Midbrain (tissue), 1 donor: ENCODE measurements at places on chromosomes 2 and 18.
A peak's percentile ranks its signal among the peaks of the same experiment; 100 is the strongest.

DNA sequence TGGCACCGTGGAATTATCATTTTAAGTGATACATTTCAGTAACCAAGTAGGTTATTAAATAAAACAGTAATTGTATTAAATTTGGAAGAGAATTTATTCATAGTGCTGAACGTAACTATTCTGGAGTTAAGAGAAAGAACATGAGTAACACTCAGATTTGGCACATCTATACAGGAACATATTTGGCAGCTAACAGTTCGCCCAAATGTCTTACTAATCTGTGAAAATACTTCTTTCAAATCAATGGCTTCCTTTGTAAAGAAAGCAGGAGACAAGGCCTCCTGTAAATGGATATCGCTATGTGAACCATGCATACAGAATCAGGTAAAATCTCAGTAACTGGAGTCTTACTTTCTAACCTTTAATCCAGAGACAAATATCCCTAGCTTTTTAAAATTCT lies 64.4 kb downstream of the ZNF516 start:
- DNase-seq, result no peak

GRCh38 chr18:46007165-46007564 lies 40.0 kb upstream of the EPG5 start:
- no peak for DNase-seq

DNA sequence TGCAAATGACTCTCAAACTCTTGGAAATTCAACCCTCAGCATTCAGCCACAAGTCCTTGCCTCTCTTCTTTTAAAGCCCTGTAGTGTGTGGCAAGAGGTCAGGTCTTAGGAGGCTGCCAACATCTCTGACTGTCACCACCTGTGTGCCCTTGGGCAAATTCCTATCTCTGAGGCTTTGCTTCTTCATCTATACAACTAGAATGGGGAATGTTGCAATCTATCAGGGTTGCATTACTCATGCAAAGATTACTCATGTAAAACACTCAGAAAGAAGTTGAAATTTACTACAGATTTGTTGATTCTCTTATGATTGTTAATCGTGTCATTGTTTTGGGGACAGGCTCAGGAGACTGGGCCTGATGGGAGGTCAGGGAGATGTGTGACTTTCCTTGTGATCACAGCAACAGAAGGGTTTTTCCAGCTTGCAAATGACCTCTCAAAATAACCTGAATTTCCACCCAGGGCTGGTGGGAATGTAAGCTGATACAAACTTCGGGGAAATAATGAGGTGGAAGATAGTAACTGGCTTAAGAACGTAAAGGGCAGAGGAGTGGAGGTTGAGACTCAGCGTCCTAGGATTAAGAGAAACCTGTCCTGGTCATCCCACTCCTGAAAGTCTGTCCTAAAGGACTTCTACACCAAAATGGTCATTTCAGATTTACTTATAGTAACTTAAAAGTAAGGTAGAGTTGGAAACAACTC lies 32.1 kb upstream of the SIGLEC15 start:
- DNase-seq, result no peak

GRCh38 chr2:138373993-138374408 lies 127.6 kb upstream of the SPOPL start:
- peak; percentile 25 for DNase-seq

DNA sequence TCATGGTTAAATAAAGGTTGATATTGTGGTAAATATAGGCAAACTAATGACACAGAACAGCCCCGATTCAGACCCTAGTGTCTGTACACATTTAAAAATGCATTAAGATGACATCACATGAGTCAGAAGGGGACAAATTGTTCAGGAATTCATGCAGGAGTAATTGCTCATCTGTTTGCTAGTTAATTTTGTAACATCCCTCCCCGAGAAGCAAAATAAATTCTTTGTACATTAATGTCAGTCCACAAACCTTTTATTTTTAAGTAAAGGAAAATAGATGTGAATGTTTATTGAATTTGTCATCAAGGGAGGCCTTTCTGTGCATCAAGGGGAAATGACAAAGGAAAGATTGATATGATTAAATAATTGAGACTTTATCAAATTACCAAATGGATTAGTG lies 69.9 kb downstream of the SH3BP4 start:
- no peak for DNase-seq

DNA sequence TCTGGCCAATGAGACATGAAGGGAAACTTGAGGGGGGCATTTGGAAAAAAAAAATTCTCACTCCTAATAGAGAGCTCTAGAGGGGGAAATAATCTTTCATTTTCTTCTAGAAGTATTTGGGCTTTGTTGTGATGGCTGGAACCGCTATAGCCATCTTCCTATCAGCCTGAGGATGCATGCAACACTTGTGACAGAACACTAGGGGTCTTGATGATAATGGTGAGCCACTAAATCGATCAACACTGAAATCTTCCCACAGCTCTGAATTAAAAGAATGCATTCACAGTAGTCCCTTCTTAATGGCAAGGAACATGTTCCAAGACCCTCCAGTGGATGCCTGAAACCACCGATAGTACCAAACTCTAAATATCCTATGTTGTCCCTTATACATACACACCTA lies 325.3 kb downstream of the LNPK start:
- DNase-seq, result no peak

DNA sequence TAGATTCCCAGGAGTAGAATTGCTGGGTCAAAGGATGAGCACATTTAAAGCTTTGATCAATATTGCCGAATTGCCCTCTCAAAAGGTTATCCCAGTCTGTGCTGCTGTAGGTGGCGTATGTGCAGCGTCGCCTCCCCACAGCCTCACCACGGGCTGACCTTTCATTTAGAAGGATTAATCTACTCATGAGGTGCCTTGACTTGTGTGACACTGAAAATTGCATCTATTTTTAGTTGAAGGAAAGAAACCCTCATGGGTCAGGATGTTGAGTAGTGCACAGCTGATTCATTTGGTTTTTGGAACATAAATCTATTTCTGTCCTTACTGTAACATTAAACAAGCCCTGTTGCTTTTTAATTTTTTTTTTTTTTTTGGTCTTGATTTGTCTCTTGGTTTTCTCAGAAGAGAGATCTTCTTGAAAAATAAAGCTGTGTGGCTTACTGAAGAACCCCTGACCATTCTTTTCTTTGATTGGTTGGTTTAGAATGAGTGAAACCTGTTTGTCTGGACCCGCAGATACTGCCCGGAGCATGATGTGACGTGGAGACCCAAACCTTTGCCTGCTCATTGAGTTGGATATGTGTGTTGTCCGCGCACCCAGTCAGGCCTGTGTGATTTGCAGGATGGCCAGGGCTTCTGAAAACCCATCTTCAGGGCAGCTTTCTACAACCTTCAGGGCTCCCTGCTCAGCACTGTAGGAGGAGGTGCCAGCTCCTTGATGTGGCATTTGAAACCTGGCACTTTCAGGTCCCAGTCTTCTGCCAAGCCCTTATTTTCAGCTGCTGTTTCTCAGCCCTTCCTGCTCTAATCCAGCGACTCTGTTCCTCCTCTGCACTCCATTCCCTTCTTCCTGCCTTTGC lies 61.0 kb downstream of the LPIN1 start:
- DNase-seq, result no peak

- no peak for DNase-seq
Measured at GRCh38 chr2:105610576-105611332, 134.0 kb upstream of the NCK2 start.

DNA sequence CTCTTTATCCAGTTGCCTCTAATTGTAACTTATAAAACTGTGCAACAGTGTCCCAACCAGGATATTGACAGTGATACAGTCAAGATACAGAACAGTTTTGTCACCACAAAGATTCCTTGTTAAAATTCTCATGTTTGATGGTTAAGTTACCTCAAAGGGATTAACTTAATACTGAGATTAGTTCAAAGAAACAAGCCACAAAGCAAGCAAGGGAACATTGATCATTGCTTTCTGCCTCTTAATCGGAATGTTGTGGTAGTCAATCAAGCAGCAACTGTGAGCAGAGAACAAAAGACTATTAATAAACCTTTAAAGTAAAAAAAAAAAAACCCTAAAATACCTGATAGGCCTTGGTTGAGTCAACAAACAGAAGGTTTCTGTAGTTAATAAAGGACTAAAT lies 352.3 kb downstream of the PARD3B start:
- DNase-seq, result no peak

DNA sequence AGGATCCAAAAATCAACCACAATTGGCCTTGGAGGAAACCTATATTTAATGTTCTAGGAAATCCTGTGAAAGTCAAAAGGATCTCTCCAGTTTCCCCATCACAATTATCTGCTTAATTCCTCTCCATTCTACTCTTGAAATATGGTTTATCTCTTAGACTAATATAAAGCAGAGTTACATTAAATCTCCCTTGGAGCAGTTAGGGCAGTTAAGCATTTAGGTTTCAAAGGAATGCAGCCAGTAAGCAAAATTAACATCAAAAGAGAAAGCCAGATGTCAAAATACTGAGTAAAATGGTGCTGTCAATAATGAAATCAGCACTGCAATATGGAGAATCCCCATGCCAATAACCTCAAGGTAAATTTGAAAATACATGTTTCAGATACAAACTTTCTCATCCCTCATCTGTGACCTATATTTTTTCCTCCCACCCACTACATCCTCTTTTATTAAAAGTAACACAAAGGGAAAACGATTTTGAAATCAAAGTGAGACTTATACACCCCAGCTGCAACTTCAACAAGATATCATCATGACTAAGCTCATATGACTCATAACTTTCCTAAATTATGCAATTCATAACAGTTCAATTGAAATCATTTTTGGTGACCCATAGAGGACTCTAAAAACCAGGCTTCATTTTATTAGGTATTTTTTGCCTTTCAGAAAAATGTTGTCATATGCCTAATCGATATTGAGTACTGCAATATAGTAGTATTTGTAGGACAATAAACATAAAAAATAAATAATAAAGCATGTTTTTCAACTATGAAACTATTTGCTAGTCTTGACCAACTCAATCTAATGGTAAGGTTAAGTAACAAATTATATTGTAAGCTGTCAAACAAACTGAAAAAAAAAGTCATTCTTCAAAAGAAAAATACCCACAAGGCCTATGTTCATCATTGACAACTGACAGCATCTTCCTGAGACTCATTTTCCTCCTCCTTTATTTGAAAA lies 3.1 kb downstream of the ADAM17 start:
- no peak for DNase-seq

DNA sequence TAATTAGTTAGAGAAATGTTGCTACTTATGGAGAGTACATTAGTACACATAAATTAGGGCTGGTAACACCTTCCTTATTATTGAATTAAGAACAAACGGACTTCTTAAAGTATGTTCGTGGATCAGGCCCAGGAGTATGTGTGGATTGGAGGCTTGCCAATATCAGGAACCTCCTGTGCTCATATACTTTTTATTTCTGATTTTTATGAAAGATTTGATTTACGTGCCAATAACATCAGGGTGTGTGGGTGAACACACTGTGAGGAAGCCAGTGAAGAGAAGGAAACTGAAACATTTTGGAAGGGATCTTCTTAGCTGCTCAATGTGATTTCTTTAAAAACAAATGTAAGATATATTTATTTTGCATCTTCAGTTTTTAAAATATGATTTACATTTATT lies 113.0 kb downstream of the EFEMP1 start:
- no peak for DNase-seq

DNA sequence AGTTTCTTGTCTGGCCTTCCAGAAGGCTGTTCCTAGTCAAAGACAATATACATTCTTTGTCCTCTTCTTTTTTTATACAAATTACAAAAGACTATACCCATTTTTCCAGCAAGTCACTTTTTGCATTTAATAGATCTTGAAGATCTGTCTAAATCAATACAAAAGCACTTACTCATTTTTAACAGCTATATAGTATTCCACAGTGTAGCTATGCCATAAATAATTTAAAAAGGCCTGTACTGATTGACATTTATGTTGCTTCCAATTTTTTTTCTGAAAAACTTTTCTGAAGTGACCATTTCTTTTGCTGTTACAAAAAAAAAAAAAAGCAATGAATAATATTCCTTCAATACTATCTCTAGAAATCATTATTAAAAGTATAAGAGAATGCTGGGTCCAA lies 30.3 kb upstream of the HNRNPLL start:
- no peak for DNase-seq

- no peak for DNase-seq
Measured at GRCh38 chr2:37306024-37306423, 18.6 kb downstream of the PRKD3 start.

- DNase-seq, result no peak
Measured at GRCh38 chr2:210198326-210198725, 26.9 kb downstream of the ACADL start.

GRCh38 chr2:173966274-173967098 lies 1.3 kb upstream of the SP3 start:
- DNase-seq, result no peak

DNA sequence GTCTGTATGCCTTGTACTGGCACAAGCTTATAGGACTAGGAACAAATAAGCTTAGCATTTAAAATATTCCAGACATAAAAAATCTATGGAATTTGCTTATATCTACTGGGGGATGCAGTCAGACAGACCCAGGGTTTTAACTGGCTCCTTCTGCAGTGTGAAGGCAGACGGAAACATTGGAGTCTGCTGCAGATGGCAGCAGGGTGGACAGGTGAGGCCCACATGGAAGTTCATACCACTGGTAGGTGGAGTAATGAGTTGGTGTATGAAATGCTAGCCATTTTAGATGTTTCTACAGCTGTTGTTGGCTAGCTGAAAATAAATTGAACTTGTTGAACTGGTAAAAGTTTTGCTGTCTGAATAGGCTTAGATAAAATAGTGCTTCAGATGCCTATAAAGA lies 17.7 kb downstream of the SPTBN1 start:
- no peak for DNase-seq

DNA sequence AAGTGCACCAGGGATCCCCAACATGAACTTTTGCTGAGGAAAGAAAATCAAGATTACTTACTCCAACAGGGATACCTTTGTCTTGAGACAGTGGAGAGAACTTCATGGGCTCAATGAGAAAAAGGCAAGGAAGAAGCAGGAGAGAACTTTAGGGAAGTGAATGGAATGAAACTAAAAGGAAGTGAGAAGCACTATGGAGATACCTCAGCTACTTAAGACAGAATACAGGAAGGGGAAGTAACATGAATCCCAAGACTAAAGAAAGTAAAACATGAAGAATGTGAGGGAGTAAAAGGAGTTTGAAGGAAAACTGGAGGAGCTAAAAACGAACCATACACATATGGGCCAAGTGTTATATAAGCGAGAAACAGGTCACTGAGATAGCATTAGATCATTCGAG lies 32.4 kb upstream of the ACTR3 start:
- DNase-seq, result no peak

GRCh38 chr2:16716944-16717343 lies 51.3 kb upstream of the CYRIA start:
- DNase-seq, result no peak

DNA sequence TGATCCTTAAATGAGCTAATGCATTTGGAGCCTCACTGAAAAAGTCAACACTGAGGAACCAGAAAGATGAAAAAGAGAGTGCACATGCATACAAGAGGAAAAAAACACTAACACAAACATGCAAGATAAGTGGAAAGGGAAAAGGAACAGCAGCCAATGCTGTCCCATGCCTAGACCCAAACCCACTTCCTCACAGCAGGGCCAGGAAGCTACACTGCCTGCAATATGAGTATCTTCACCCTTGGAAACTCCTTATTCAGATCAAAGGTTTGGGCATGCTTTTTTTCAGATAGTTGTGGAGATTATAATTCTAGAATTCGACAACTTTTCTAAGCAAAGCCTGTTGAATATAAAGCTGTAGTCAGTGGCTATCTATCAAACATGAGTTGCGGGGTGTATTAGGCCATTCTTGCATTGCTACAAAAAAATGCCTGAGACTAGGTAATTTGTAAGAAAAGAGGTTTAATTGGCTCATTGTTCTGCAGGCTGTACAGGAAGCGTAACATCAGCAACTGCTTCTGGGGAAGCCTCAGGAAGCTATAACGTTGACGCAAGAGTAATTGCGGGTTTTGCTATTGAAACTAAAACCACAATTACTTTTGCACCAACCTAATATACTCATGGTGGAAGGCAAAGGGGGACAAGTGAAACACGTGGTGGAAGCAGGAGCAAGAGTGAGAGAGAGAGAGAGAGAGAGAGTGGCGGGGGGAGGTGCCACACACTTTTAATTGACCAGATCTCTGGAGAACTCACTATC lies 138.2 kb downstream of the MBD2 start:
- DNase-seq, result no peak
